ENCODE measurements at places on chromosomes 5 and 9. TPM values are rescaled to one million over a fixed set of nuclear protein-coding genes. Genes with fewer than 3 reads are reported as not detected.

Gene GLRA1
- not detected for total RNA-seq

Gene CCNB1
- 13.6 TPM for total RNA-seq

Gene RNF183
- 0.35 TPM for total RNA-seq

Gene FGFR4
- total RNA-seq = 2.1 TPM

Gene C9orf152
- total RNA-seq = not detected

Gene MAMDC4
- total RNA-seq = 0.26 TPM

Gene CTSV
- total RNA-seq = 1.6 TPM

DNA sequence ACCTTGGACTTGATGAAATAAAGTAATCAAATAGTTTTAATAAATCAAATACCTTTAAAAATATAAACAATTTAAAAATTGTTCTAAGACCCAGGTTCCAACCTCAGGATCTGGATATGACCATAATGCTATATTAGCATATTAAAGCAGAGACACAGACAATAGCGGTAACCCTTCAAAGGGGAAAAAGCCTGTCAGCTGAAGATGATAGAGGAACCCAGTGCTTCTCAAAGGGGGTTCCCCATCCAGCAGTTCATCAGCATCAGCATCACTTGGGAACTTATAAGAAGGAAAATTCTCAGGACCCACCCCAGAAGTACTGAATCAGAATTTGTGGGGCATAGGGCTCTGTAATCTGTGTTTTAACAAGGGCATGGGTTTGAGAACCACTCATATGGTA, 519.6 kb downstream of the RAB3C start:
- no peak for DNase-seq
- H3K27me3 ChIP-seq = no peaks in the 10 kb centered on the region
- no peaks in the 10 kb centered on the region for H3K36me3 ChIP-seq
- H3K4me1 ChIP-seq = no peaks in the 10 kb centered on the region

GRCh38 chr5:135394095-135394494, 4.9 kb downstream of the MACROH2A1 start:
- H3K4me1 ChIP-seq = peaks cover 11% of the 10 kb centered on the region
- no peak for DNase-seq
- H3K36me3 ChIP-seq = no peaks in the 10 kb centered on the region
- no peaks in the 10 kb centered on the region for H3K27me3 ChIP-seq
- no peak overlapping the region for H3K4me3 ChIP-seq

GRCh38 chr5:80976985-80977384, 16.8 kb downstream of the RASGRF2 start:
- DNase-seq = no peak
- H3K4me3 ChIP-seq = no peak overlapping the region
- no peak overlapping the region for H3K27ac ChIP-seq
- H3K36me3 ChIP-seq = no peaks in the 10 kb centered on the region
- no peaks in the 10 kb centered on the region for H3K27me3 ChIP-seq

GRCh38 chr5:158163451-158164295, 304.7 kb upstream of the CLINT1 start:
- no peaks in the 10 kb centered on the region for H3K36me3 ChIP-seq
- DNase-seq = no peak
- H3K27me3 ChIP-seq = no peaks in the 10 kb centered on the region
- H3K4me3 ChIP-seq = no peak overlapping the region
- H3K4me1 ChIP-seq = no peaks in the 10 kb centered on the region

DNA sequence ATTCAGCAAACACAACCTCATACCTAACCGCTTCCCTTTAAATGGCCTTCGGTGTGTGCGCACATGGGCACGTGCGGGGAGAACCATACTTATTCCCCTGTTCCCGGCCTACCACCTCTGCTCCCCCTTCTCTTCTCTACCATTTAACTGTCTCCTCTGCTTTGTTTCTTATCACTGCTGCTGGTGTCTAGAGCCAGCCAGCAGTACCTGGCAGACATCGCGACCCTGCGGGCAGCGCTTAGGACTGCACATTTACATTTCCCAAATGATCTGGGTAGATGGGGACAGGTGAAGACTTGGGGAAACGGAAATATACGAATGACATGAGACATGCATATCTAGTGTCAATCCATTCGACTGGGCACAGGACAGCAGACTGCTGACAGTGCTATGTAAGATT, 56.6 kb downstream of the PSMB7 start:
- H3K4me1 ChIP-seq = no peaks in the 10 kb centered on the region
- H3K27ac ChIP-seq = no peak overlapping the region
- H3K27me3 ChIP-seq = no peaks in the 10 kb centered on the region
- H3K4me3 ChIP-seq = no peak overlapping the region
- no peak for DNase-seq

DNA sequence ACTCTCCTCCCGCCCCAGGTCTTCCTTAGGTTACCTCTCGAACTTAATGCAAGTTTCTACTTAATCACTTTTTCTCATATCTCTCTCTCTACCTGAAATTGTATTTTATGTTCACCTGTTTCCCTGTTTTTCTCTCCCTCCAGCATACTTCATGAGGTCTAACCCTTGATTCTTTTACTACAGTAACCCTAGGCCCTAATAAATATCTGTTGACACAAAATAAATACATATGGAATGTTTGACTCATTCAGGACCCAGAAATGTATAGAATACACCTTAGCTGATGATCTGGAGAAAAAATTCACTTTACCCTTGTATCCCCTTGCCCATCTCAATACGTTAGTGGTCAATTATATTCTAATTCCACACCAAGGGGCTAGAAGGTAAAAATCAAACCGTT, 250.9 kb upstream of the PTGER4 start:
- no peak for DNase-seq
- H3K27ac ChIP-seq = no peak overlapping the region
- H3K4me3 ChIP-seq = no peak overlapping the region
- H3K27me3 ChIP-seq = no peaks in the 10 kb centered on the region
- H3K36me3 ChIP-seq = no peaks in the 10 kb centered on the region
- H3K4me1 ChIP-seq = no peaks in the 10 kb centered on the region

DNA sequence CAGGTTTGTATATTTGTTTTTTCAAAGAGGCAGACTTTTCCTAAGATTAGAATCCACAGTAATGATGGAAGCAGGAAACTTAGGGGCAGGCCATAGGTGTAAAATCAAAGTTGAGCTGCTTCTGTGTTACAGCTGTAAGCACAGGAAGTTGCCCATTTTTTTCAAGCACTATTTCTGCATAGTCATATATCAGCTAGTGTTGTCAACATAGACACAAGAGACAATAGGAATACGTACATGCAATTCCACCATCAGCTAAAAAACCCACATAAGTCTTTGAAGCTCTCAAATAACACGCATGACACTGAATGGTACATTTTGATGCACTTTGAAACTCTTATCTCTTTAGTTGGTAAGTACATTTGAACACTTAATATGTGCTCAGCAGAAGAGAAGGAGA, 20.2 kb upstream of the SMIM15 start:
- no peak for DNase-seq
- no peaks in the 10 kb centered on the region for H3K36me3 ChIP-seq
- no peaks in the 10 kb centered on the region for H3K27me3 ChIP-seq
- H3K4me3 ChIP-seq = no peak overlapping the region

DNA sequence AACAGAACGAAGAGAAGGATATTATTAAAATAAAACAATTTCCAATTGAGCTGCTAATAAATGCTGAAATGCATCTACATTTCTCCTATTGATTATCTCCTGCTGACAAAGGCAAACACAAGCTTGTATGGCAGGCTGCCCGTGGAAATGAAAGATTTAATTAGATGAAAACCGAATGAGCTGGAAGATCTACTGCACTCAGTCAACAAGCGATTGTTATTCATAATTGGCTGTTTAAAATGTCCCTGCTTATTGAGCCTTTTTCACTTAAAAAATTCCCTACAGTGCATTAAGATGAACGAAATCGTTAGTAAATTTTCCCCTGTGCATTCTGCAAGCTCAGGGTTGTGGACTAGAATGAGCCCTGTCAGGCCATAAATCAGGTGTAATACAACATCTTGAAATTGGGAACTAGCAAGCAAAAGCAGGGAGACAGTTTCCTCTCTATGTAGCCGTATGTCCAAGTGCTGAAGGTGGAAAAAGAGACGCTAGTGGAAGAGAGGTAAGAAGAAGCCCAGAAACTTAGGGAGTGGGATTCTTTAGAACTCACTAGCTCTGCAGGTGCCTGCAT, 28.5 kb upstream of the KIF4B start:
- H3K27ac ChIP-seq = no peak overlapping the region
- H3K27me3 ChIP-seq = no peaks in the 10 kb centered on the region
- no peak for DNase-seq
- no peaks in the 10 kb centered on the region for H3K4me1 ChIP-seq
- H3K4me3 ChIP-seq = no peak overlapping the region

- no peaks in the 10 kb centered on the region for H3K4me1 ChIP-seq
- DNase-seq = no peak
- H3K4me3 ChIP-seq = no peak overlapping the region
- H3K27ac ChIP-seq = no peak overlapping the region
Observed at GRCh38 chr5:146883511-146883910, 5.0 kb upstream of the PPP2R2B start.

DNA sequence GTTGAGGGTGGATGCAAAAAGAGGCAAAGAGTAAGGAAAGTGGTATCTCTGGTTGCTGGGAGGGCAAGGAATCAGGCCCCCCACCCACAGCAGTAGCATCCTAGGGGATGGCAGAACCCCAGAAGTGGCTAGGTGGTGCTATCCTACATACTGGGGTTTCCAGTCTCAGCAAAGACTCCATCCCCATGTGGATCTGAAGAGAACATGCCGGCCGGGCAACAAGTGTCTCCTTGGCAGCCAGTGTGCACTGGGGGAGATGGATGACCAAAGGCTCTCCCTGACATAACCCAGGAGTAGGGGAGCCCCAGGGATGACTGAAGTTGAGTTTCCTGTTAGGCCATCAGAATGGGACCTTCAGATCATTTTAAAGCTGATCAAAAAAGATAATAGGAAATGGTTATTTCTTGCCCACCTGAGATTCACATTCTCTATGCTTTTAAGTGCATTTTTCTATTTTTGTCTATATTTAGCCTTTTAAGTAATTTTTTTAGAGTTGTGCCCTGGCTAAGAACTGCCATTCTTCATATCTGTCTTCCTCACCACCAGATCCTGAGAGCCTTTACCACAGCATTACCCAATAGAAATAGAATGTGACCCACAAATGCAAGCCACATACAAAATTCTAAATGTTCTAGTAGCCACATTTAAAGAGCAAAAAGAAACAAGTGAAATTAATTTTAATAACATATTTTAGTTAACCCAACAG, 78.7 kb upstream of the SMIM23 start:
- DNase-seq = no peak
- no peak overlapping the region for H3K4me3 ChIP-seq
- H3K36me3 ChIP-seq = no peaks in the 10 kb centered on the region
- no peak overlapping the region for H3K27ac ChIP-seq

- no peaks in the 10 kb centered on the region for H3K4me1 ChIP-seq
- H3K4me3 ChIP-seq = no peak overlapping the region
- no peak for DNase-seq
- no peaks in the 10 kb centered on the region for H3K27me3 ChIP-seq
- no peaks in the 10 kb centered on the region for H3K36me3 ChIP-seq
Observed at GRCh38 chr5:2039180-2039531, 156.4 kb upstream of the IRX4 start.

- no peak for DNase-seq
- no peak overlapping the region for H3K4me3 ChIP-seq
- no peaks in the 10 kb centered on the region for H3K4me1 ChIP-seq
Observed at GRCh38 chr9:137156567-137157375, 13.1 kb downstream of the LRRC26 start.

- H3K27me3 ChIP-seq = no peaks in the 10 kb centered on the region
- no peaks in the 10 kb centered on the region for H3K4me1 ChIP-seq
- H3K4me3 ChIP-seq = peak overlapping the region; percentile 56
- peak overlapping the region; percentile 98 for H3K27ac ChIP-seq
Observed at GRCh38 chr5:159100782-159101646, 1.3 kb upstream of the EBF1 start.

Data from uterus (tissue), 4 donors.